ENCODE measurements at places on chromosomes 2 and 18.

DNA sequence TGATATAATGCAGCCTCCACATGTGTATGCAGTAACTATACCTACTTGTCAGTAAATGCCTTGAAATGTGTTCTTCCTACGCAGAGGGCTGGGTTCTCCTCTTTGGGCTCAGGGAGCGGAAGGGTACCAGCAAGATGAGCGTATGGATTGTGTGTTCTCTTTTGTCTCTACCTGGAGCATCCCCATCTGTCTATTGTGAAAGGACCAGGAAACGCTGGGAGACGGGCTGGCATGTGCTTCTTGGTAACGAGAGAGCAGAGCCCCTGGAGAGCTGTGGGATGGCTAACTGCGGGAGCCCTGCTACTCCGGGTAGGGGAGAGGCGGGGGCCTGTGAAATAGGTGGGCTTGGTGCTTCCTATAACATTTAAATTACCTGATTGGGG, 80.9 kb downstream of the BCL2 start:
- no peak for DNase-seq

DNA sequence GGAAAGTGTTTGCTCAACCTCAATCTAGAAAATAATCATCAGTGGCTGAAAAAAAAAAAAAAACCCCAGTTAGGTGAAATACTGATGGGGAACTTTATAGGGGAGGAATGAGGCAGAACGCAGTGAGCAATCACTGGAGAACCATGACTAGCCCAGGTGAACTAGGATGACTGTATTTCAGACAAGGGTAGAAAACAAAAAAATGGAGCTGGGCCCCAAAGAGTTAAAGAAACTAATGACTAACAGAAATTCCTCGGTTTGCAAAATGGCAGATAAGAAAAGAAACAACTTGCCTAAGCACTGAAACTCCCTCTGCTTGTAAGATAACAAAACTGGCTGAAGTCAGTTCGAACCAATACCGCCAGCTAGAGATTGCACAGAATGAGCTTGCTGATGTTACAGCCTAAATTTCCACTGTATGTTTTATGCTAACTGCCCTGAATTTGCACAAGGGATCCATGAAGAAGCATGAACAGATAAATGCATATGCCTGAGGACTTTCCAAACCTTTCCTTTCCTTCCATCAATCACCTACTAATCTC, 245.9 kb downstream of the METTL4 start:
- no peak for DNase-seq

DNA sequence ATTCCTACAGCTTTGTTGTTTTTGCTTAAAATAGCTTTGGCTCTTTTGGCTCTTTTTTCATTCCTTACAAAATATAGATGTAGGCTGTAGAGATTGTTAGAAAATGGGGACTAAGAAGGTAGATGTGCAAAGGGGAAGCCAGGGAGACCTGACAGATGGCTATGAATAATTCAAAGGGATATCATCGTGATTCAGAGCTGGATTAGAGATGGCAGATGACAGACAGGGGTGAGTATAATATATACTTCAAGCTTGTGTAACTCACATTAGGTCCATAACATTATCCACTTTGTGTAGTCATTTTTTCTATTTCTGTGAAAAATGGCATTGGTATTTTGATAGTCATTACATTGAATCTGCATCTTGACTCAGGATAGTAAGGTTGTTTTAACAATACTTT, 422.9 kb upstream of the ST6GAL2 start:
- no peak for DNase-seq

- no peak for DNase-seq
These were observed 105.2 kb upstream of the YWHAQ start for GRCh38 chr2:9736021-9736420.

DNA sequence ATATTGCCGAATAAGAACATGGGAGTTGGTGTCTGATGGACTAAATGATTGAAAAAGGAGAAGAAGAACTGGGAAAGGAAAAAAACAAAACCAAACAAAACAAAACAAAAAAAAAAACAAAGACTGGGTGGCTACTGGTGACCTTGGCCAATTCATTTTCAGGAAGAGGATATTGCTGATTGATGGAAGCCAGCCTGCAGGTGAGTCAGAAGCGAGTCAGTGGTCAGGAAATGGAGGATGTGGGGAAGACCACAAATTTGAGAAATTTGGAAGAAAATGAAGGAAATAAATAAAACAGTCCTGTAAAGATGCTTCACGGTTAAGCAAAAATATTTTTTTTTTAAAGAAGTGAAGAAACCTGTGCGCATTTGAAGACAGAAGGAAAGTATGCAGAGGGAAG, 296.9 kb downstream of the ZNF521 start:
- DNase-seq = no peak

DNA sequence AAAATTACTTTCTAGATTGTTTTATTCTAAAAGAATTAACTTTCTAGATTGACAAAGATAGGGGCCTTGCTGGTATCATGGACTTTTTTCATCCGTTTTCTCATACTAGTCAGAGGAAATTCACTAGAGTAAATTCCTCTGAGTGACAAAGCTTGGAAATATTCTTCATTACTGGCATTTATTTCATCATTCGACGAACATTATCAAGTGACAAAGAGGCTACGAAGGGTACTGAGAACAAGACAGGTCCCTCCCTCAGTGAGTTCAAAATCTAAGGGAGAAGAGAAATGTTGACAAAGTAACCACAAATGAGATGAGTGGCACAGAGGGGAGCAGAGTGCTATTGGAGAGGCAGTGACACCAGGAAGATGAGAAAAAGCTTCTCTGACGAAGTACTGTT, 4.3 kb downstream of the EPG5 start:
- no peak for DNase-seq

DNA sequence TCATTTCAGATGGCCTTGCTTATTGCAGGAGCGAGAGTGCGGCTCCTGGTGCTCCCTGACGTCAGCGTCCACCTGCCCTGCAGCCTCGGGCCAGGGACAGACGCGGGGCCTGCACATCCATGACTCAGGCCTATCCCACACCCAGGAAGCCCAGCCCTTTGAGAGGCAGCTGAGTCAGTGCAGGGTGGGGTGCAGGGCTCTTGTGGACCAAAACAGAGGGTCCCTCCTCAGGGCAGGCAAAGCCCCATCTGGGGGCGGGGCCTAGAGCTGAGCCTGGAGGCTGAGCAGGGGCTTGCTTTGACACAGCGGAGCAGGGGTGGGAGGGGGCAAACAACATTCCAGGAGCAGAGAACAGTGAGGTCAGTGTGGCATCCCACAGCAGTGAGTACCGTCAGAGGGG, 7.7 kb upstream of the ARHGEF4 start:
- no peak for DNase-seq

DNA sequence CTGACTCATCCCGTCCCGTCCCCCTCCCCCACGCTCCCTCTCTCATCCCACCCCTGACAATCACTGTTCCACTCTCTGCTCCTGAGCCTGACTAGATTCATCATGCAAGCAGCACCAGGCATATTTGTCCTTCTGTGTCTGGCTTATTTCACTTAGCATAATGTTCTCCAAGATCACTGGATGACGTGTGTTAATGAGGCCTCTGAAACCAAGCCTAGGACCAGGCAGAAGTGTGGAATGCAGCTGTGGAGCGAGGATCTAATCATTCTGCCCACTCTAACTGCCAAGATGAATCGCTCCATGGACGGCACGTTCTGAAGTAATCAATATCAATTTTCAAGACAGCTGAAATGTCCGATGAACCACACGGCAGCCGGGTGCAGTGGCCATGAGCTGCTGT, 122.4 kb upstream of the ZNF236 start:
- DNase-seq = no peak

DNA sequence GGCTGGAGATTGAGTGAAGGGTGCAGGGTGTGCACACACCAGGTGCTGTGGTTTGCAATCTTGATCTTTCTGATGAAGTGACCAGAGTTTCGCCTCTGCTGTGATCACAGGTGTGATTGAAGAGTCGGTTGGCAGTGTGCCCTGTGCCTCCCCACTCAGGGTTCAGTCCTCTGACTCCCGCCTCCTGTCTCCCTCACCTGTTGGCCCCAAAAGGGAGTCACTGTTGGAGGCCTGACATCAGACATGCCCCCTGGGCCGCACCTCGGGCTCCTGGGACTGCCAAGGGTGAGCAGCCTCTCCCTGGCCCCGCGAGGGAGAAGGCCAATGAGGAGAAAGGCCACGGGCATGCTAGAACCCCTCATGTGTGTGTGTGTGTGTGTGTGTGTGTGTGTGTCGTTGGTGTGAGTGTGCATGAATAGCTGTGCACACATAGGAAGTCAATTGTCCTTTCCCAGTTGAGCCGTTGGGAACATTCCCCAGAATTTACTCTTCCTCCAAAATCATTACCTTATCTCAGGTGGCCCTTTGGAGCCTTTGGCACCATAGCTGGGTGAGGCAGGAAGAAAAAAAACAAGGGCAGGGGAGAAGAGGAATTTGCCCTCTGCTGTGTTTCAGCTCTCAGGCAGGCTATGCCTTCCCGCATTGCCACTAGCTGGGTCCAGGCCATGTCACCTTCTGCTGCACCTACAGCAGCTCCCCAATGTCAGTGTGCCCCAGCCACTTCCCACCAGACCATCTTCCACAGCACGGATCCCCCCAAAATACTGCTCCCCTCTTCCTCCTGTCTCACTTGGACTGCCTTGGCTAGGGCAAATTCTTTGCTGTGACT, 78.1 kb upstream of the LAPTM4A start:
- peak; percentile 40 for DNase-seq

DNA sequence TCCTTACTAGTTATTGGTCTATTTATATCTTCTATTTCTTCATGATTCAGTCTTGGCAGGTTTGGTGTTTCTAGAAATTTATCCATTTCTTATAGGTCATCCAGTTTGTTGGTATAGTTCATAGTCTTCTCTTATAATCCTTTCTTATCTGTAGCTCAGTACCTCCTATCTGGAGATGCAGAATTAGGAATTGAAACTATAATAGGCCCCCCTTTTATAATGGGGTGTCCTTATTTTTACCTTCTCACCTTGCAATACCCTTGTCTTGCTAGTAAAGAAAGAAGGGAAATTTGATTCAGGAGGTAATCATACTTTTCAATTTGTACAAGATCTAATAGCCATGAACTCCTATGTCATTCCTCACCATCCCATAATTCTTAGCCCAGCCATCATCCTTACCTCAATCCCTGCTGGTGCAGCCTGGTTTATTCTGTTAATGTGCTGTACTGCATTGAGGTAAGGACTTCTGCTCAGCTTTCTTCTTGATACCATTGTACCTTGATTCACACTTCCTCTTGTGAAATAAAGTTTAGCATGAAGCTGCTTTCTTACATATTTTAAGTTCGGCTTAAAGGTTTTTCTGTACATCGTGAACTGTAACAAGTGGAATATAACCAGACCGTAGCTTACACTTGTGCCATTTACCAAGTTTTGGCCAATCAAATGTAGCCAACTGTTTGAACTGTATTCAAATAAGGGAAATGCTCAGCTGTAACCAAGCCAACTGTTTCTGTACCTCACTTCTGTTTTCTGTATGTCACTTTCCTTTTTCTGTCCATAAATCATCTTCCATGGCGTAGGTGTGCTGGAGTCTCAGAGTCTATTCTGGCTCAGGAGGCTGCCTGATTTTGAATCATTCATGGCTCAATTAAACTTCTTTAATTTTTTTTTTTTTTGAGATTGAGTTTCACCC, 40.1 kb upstream of the PTH2R start:
- DNase-seq = no peak

GRCh38 chr2:39411181-39411944, 25.7 kb downstream of the MAP4K3 start:
- DNase-seq = no peak

GRCh38 chr2:72759755-72760154, 66.1 kb downstream of the EXOC6B start:
- DNase-seq = no peak

Measured in NCI-H774 (cell line).